MCF 10A (cell line): ENCODE measurements at places on chromosomes 12 and 14. TPM values are rescaled to one million over a fixed set of nuclear protein-coding genes. Genes with fewer than 3 reads are reported as not detected.
A peak's percentile ranks its signal among the peaks of the same experiment; 100 is the strongest.

DNA sequence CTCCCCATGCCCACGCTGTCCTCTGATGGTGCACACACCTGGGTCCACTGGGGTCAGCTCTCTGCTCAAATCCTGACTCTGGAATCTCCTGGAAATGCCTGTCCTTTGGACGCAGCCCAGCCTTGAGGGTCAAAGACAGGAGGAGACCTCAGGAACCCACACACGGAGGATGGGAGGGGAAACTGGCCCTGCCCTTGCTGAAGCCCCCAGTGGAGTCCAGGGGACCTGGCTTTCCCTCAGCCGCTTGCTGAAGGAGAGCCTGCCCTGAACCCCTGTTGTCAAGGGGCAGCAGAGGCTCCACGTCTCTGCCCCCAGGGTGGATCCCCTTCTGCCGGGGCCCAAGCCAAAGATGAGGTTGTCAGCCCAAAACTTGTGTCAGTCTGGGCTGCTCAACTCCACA, 16.9 kb downstream of the GALNT9 start:
- no peak for DNase-seq

- no peak for DNase-seq
Measured at GRCh38 chr12:34333337-34333736, 311.0 kb downstream of the ALG10 start.

DNA sequence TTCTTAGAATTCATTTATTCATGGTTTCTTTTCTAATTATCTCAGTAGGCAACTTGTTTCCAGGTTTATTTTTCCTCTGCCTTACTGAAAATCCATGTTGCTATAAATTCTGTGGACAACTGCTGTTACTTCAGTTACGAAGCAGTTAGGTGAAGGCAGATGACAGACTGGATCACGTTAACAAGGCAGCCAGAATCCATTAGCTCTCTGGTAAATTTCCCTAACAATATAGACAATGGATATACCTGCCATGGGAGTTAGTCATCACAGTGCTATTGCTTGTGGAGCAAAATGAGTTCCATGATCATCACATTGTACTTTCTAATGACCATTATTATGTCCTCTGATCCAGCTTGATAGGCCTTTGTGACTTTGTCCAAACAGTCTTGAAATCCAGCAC, 291.5 kb downstream of the NELL2 start:
- DNase-seq = no peak

GRCh38 chr12:54018468-54018984, 9.7 kb upstream of the HOXC6 start:
- DNase-seq = peak; percentile 88

GRCh38 chr14:89531661-89532335, 114.8 kb upstream of the FOXN3 start:
- DNase-seq = no peak

Gene KCNC2
- total RNA-seq = not detected in 2 replicates

Gene MYRFL
- total RNA-seq = not detected in 2 replicates
